ENCODE measurements at places on chromosomes 5 and 9.

DNA sequence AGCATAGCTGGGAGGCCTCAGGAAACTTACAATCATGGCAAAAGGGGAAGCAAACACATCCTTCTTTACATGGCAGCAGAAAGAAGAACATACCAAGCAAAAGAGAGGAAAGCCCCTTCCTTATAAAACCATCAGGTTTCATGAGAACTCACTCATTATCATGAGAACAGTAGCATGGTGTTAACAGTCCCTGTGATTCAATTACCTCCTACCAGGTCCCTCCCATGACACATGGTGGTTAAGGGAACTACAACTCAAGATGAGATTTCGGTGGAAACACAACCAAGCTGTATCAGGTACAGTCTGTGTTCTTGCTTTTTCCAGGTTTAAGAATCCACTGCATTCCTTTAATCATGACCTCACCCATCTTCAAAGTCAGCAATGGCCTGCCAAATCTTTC lies 514.2 kb downstream of the KCTD16 start:
- no peak for DNase-seq
- H3K27me3 ChIP-seq: no peaks in the 10 kb centered on the region
- no peak overlapping the region for H3K4me3 ChIP-seq
- no peaks in the 10 kb centered on the region for H3K4me1 ChIP-seq
- H3K27ac ChIP-seq: no peak overlapping the region

- H3K27ac ChIP-seq: no peak overlapping the region
- no peak overlapping the region for H3K4me3 ChIP-seq
- no peak for DNase-seq
Observed at GRCh38 chr9:124442379-124442778, 7.9 kb upstream of the ADGRD2 start.

- no peaks in the 10 kb centered on the region for H3K36me3 ChIP-seq
- peak overlapping the region; percentile 38 for H3K27ac ChIP-seq
- no peak for DNase-seq
- peak overlapping the region; percentile 8 for H3K4me3 ChIP-seq
Observed at GRCh38 chr5:96930058-96930457, 5.8 kb upstream of the LNPEP start.

GRCh38 chr5:10505517-10506095 lies 58.3 kb upstream of the ANKRD33B start:
- H3K27me3 ChIP-seq: peaks cover 3% of the 10 kb centered on the region
- H3K36me3 ChIP-seq: no peaks in the 10 kb centered on the region
- no peak overlapping the region for H3K4me3 ChIP-seq

- no peak overlapping the region for H3K4me3 ChIP-seq
- H3K36me3 ChIP-seq: peaks cover 9% of the 10 kb centered on the region
- peaks cover 2% of the 10 kb centered on the region for H3K4me1 ChIP-seq
- H3K27ac ChIP-seq: no peak overlapping the region
- DNase-seq: no peak
Observed at GRCh38 chr9:131889437-131890251, 149.8 kb upstream of the RAPGEF1 start.

GRCh38 chr5:1791176-1791575 lies 8.5 kb downstream of the MRPL36 start:
- H3K27ac ChIP-seq: peak overlapping the region; percentile 91
- H3K36me3 ChIP-seq: no peaks in the 10 kb centered on the region
- DNase-seq: peak; percentile 53
- H3K4me1 ChIP-seq: peaks cover 82% of the 10 kb centered on the region
- no peaks in the 10 kb centered on the region for H3K27me3 ChIP-seq
- peak overlapping the region; percentile 15 for H3K4me3 ChIP-seq

DNA sequence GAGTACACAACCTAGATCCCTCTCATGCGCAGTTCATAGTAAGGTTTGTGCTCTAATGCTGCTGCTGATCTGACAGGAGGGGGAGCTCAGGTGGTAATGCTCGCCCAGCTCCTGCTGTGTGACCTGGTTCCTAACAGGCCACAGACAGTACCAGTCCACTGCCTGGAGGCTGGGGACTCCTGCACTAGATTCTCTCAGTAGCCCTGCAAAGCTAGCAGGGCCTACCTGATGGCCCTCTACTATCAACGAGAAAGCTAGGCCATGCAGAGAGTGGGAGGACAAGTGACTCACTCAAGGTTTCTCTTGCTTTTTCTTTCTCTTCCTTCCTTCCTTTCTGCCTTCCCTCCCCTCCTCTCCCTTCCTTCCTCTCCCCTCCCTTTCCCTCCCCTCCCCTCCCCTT lies 55.1 kb upstream of the TEX48 start:
- H3K4me3 ChIP-seq: peak overlapping the region; percentile 3
- H3K27ac ChIP-seq: peak overlapping the region; percentile 81
- no peaks in the 10 kb centered on the region for H3K27me3 ChIP-seq
- H3K36me3 ChIP-seq: no peaks in the 10 kb centered on the region
- H3K4me1 ChIP-seq: peaks cover 36% of the 10 kb centered on the region

DNA sequence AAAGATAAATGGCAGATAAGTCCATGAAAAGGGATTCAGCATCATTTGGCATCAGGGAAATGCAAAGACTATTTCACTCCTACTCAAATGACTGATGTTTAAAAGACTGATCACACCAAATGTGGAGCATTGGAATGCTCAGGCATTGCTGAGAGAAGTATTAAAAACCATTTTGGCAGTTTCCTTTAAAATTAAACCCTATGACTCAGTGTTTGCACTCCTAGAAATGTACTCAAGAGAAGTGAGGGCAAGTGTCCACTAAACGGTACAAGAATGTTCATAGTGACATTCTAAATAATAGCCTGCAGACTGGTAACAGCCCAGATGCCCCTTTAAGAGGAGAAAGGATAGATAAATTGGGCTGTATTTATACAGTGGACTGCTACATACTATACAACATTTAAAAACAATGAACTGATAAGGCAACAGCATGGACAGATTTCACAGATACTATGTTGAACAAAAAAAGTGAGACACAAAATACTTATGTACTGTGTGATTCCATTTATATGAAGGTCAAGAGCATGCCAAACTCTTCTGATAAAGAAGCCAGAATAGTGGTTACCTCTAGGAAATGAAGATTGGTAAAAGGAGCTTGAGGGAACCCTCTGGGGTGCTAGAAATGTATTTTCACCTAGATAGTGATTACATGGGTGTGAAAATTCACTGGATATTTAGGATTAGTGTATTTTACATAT lies 24.6 kb downstream of the APC start:
- no peaks in the 10 kb centered on the region for H3K27me3 ChIP-seq
- H3K36me3 ChIP-seq: peaks cover 53% of the 10 kb centered on the region
- H3K27ac ChIP-seq: no peak overlapping the region

GRCh38 chr5:165425594-165425993 lies 1920.2 kb downstream of the MAT2B start:
- no peaks in the 10 kb centered on the region for H3K27me3 ChIP-seq
- no peak overlapping the region for H3K27ac ChIP-seq
- no peak for DNase-seq
- H3K4me1 ChIP-seq: no peaks in the 10 kb centered on the region
- H3K4me3 ChIP-seq: no peak overlapping the region

- H3K27ac ChIP-seq: peak overlapping the region; percentile 97
- H3K36me3 ChIP-seq: peaks cover 12% of the 10 kb centered on the region
- DNase-seq: no peak
- H3K27me3 ChIP-seq: no peaks in the 10 kb centered on the region
Observed at GRCh38 chr5:35668319-35668718, 50.7 kb downstream of the SPEF2 start.

- DNase-seq: no peak
- no peaks in the 10 kb centered on the region for H3K27me3 ChIP-seq
- H3K27ac ChIP-seq: peak overlapping the region; percentile 50
- H3K4me1 ChIP-seq: peaks cover 54% of the 10 kb centered on the region
Observed at GRCh38 chr9:4600368-4600767, 61.7 kb upstream of the PLPP6 start.

DNA sequence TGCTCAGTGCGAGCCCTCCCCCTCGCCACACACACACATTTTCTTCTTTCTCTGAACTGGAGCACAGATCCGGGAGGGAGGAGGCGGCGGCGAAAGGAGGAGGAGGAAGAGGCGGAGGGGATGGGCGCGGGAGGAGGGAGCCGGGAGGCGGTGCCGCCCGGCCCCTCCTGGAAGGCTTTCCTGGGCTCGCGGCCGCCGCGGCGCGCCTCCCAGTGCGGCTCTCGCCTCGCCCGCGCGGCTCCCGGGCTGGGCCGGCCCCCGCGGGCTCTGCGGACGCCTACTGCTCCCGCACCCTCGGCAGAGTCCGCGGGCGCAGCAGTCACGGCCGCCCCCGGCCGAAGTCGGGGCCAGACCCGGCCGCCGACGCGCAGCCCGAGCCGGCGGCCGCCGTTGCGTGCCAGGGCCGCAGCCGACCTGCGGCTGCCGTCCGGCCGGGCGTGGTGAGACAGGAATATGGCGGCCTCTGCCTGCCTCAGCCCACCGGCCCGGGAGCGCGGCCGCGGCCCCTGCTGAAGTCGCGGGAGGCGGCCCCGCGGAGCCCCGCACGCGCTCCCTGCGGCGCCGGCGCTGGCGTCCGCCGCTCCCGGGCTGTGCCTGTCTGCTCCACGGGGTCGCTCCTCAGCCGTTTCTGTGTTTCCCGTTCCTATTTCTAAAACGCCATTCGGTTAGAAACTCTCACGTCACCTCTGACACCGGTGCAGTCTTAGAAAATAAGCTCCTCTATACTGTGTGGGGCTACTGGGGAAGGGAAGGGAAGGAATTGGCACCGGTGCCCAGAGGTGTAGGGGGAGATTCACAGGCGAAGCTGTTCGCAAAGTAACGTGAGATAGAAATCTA lies 500 bp upstream of the GNAQ start:
- H3K36me3 ChIP-seq: peaks cover 7% of the 10 kb centered on the region
- peak overlapping the region; percentile 95 for H3K4me3 ChIP-seq
- peak overlapping the region; percentile 96 for H3K27ac ChIP-seq
- H3K4me1 ChIP-seq: peaks cover 27% of the 10 kb centered on the region
- peaks cover 6% of the 10 kb centered on the region for H3K27me3 ChIP-seq
- peak; percentile 74 for DNase-seq

DNA sequence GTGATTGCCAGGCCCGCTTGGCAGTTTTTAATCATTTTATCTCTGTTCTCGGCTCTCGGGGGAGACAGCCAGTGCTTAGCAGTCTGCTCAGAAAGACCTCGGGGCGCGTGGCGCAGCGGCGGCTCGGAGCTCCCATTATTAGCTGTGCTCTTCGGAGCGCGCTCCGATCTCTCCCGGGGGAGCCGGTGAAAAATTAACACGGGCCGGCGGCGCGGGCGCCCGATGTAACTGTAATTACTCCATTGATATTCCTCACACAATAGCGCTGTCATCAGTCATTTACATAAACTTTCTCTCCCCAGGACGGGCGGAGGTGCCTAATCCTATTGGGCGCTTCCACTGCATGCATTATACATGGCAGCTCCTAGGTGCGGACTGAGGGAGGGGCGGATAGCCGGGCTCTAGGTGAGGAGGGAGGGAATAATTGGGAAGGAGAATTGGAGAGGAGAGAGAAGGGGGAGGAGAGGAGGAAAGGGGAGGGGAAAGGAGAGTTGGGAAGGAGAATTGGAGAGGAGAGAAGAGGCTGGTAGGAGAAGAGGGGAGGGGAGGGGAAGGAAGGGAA lies 24.9 kb downstream of the LMX1B start:
- H3K27ac ChIP-seq: peak overlapping the region; percentile 18
- H3K27me3 ChIP-seq: peaks cover 90% of the 10 kb centered on the region
- peaks cover 5% of the 10 kb centered on the region for H3K4me1 ChIP-seq
- H3K36me3 ChIP-seq: peaks cover 2% of the 10 kb centered on the region
- no peak overlapping the region for H3K4me3 ChIP-seq

- H3K27ac ChIP-seq: no peak overlapping the region
- peaks cover 30% of the 10 kb centered on the region for H3K27me3 ChIP-seq
- peaks cover 4% of the 10 kb centered on the region for H3K4me1 ChIP-seq
- DNase-seq: peak; percentile 28
- H3K4me3 ChIP-seq: no peak overlapping the region
Observed at GRCh38 chr5:72137826-72138409, 30.6 kb downstream of the MAP1B start.

DNA sequence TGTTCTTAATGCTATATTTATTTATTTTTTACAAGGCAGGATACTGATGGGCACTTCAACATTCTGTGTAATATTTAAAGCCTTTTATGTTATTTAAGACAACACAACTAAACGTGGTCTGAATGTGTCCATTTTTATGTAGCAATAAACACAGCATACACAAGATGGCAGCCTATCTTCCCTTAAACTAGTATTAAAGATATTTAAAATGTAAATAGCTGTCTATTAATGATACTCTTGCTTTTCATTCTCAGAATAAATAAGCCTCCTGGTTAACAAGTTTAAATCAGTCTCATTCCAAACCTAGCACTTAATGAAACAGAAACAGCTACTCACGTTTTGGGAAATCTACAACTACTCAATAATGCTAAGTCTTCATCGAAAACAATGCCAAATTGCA lies 315.7 kb downstream of the MCTP1 start:
- no peak overlapping the region for H3K27ac ChIP-seq
- DNase-seq: no peak
- H3K4me1 ChIP-seq: no peaks in the 10 kb centered on the region
- no peak overlapping the region for H3K4me3 ChIP-seq
- peaks cover 2% of the 10 kb centered on the region for H3K36me3 ChIP-seq
- no peaks in the 10 kb centered on the region for H3K27me3 ChIP-seq

All from naive thymus-derived CD8-positive, alpha-beta T cell (primary cell).